ENCODE measurements at places on chromosomes 3 and 15.
A peak's percentile ranks its signal among the peaks of the same experiment; 100 is the strongest.

DNA sequence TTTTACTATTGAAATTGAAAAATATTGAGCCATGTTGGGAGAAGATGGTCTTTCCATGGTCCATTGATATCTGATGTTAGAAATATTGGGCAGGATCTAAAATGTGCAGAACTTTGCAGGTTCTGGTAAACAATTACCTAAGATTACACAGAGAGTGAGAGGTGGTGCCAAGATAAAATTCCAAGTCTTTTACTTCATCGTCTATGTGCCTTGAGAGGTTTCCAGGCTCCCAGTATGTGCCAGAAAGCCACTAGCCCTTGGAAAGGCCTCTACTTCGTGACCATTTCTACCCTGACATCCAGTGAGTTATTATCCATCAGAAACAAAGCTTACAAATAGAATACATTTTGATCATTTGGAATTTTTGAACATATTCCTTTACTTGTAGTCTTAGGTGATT is 27.6 kb downstream of the CD200 start:
- no peak for DNase-seq

DNA sequence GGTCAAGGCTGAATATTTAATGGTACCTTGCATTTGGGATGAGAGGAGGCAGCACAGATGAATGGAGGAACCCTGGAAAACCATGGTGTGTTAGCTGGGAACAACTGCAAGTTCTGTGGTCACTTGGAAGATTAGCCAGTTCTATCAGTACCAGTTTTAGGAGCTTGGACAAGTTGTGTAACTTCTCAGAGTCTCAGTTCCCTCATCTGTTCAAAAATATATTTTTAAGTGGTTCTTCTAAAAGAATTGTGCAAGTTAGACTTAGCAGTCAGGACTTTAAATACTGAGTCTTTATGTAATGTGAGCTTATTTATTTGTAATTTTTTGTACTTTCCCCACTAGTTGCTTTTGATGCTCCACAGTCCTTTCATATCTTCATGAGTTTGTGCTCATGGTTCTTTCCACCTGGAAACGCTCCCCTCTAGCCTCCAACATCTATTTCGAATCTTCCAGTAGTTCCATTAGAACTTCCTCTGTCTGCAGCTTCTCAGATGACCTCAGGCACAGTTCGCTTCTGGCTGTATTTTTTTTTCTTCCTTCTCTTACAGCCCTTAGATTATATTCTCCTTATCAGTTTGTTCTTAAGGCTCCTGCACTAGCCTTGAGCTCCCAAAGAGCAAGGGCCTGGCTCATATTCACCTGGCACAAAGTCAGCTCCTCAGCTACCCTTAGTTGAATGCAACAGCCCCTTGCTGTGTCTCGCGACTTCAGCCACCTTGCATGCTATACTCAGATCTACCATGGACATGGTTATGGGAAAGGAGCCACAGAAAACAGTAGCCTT is 27.1 kb downstream of the ITPR1 start:
- DNase-seq, result no peak

DNA sequence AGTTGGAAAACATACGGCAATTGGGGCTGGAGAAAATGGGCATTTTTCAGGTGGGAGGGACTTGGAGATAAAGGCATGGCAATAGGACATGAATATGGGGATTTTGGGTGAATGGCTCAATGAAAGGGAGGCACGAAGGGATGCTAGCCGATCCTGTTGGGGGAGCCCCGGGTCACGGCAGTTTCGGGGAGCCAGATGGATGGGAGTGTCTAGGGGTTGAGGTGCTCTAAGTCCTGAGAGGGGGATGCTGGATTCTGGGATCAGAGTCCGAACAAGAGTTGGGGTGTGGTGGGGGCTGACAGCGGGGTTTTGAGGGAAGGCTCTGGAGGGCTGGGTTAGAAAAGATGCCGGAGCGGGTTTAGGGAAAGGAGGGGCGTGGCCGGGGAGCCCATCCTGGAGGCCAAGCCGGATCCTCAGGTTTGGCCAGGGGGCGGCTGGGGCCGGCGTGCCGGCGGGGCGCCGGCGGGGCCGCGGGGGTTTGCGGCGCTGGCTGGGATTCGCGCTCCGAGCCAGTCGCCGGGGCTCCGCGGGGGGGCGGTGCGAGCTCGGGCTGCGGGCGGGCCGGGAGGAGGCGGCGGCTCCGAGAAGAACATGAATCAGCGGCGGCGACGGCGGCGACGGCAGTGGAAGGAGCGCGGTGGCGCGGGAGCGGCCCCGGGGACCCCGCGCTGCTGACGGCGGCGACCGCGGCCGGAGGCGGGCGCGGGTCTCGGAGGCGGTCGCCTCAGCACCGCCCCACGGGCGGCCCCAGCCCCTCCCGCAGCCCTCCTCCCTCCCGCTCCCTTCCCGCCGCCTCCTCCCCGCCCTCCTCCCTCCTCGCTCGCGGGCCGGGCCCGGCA is at the start of gene TYRO3:
Gene TYRO3 (plus strand): TSS at position 813 of the 839 bp plus-strand sequence. CDS start 46 bp downstream, outside the sequence.
- DNase-seq, result peak; percentile 87

DNA sequence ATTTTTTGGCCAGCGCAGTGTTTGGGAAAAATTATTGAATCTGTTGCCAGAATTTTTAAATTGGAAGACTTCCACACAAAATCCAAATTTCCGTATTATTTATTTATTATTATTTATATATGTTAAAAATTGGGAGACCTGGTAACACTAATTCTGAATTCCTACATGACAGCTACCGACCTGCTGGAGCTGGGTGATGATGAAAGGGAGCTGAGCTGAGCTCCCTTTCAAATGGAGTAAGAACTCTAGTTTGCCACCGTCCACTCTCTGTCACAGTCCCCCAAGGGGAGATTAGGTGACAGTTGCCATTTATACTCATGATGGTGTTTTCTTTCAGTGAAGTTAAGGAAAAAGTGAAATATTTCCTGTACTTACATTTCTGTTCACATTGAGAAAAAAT is 1.4 kb downstream of the CRTC3 start:
- no peak for DNase-seq

DNA sequence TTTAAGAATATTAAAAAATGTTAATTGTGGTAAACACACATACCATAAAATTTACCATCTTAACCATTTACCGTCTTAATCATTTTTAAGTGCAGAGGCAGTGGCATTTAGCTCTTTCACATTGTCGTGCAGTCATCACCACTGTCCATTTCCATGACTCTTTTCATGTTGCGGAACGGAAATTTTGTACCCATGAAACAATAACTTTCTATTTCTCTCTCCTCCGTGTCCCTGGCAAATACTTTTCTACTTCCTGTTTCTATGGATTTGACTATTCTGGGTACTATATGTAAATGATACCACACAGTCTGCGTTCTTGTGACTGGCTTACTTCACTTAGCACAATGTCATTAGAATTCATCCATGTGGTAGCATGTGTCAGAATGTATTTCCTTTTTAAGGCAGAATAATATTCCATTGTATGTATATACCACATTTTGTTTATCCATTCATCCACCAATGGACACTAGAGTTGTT is 27.9 kb downstream of the AKAP13 start:
- DNase-seq, result no peak

DNA sequence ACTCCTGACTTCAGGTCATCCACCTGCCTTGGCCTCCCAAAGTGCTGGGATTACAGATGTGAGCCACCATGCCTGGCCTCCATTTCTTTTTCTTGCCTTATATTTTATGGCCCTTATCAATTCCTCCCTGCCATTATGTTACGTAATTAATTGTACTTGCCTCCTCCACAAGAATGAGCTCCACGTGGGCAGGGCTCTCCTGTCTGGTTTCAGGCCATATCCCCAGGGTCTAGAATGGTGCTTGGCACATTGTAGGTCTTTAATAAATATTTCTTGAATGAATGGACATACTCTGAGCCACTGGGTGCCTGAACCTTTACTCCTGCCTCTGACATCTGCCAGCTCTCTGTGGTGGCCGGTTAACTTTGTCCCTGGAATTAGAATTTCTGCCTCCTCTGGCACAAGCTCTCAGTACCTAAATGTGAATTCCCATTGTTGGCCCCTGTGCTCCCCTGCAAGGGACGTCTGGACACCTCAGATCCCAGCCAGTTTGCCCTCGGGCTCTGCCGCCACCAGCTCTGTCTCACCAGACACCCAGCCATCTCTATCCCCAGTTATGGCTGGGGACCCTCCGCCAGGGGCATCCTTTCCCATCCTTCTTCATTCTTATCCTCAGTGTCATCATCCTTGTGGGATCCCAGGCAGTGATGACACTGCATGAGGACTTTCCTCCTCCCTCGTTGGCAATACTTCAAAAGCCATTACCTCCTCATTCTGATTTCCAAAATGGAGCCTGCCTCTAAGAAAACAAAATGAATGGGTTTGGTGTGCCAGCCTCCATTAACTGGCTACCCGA is 165.6 kb upstream of the SMAD3 start:
- no peak for DNase-seq

GRCh38 chr3:46938118-46938517 is 38.4 kb downstream of the CCDC12 start:
- DNase-seq, result no peak

- no peak for DNase-seq
Measured at GRCh38 chr3:16665282-16665741, 60.1 kb upstream of the DAZL start.

DNA sequence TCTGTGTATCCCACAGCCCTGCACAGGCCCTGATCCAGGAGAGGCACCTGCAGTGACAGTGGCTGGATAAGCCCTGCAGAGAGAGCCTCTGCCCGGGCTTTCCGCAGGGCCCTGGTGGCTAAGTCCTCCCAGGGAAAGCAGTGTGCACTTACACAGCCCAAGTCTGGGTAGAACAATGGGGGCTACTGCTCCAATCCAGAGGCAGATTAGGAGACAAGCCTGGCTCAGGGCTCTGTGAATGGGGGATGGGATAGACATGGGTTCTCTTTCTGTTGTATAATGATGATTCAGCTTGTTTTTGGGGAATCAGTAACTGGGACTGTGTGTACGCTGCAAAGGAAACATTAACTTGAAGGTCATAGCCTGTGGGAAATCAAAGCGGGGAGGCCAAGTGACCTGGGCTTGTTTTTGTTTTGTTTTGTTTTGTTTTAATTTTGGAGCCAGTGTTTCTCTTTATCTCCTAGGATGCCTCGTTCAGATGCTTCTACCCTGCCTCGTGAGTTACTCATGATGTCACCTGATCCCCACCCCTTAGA is 4.1 kb upstream of the ALDH1L1 start:
- no peak for DNase-seq

DNA sequence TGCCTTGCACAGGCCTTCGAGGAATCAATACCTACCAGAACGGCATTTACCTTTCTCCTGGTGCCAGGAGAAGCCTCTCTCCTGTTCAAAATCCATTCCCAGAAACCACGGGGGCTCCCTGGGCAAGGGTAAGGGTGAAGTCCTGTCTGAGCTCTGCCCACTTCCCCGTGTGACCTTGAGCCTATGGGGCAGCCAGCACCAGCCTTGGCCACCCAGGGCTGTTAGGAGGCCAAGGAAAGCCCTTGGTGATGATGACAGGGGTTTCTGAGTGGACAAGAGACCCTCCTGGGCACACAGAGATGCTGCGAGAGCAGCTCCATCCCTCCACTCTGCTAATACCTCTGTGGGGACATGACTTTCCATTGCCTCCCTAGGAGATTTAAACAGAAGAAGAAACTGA is 5.9 kb downstream of the SCN5A start:
- DNase-seq, result no peak

- no peak for DNase-seq
Measured at GRCh38 chr15:94576889-94577533, 345.6 kb downstream of the MCTP2 start.

DNA sequence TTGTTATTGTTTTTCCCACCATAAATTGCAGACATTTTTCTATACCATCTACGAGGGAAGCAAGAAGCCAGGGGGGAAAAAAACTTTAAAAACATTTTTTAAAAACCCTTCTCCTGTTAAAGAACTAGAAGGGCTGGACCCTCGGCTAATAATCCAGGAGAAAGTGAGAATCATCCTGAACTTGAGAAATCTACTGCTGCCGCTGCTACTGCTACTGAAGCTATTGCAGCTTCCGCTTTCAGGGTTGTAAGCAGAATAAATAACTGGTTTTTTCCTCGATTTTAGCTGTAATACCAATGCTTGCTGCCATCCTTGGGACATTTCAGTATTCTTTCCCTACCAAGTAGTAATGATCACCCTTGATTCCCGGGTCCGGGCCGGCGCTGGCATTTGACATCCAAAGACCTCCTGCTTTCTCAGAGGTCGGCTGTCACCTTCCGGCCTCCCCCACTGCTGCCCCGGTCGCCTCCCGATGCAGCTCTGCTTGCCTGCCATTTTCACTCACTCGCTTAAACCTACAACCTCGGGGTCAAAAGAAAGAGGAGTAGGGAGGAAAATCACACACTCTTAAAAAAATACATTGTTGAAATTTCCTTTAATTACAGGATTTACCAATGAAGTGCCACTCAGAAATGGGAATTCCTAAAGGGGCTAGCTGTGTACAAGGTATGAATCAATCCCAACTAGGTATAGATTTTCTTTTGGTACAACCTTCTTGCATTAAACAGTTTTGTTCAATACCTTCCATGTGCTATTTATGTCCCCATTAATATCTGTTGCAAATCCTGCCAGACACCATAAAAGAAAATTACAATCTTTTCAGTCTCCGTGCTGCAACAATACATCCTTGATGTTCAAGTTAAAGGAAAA is 674 bp upstream of the MECOM start:
- peak; percentile 33 for DNase-seq

DNA sequence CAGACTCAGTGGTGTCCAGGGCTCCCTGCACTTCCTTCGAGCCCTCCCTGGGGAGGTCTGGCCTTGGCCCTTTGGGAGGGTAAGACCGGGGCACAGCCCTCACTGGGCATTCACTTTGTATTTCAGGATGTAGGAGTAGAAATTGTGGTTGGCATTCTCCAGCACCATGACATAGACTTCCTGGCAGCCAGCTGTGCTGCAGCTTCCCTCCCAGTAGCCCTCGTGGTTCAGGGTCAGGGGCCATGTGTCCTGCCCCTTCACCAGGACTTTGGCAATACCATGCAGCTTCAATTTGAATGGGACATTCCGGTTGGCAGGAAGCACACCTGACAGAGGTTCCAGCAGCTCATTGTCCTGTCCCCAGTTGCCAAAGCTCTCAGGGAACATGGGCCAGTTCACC is 47.3 kb downstream of the KY start:
- DNase-seq, result no peak

GRCh38 chr3:117137065-117137464 is 427.5 kb downstream of the TUSC7 start:
- DNase-seq, result no peak

GRCh38 chr3:81763001-81763400 is 1.6 kb upstream of the GBE1 start:
- DNase-seq, result no peak

DNA sequence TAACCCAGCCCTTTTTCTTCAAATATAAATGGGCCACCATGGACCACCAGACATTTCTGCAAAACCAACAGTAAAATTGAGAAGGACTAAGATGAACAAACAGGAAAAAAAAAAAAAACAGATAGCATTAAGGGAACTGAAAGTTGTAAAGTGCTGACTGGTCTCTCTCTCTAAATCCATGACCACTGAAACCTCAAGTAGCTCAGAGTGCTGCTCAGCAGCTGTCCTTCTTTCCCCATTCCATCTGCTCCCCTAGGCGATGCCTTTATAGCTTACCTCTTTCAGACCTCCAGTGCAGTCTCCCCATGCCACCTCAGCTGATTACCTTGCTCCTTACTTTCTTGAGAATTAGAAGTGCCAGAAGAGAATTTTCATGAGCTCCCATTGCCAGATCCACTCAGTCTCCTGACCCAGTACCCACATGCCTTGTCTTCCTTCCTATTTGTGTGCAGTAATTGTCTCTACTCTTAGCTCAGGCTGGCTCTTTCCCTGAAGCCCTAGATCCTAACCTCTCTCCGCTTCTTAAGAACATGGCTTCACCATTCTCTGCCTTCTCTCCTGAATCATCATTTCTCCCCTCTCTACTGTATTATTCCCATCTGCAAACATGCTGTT is 23.9 kb upstream of the XIRP1 start:
- DNase-seq, result no peak

All from D341Med (cell line).